ENCODE measurements at places on chromosomes 16 and 17.

DNA sequence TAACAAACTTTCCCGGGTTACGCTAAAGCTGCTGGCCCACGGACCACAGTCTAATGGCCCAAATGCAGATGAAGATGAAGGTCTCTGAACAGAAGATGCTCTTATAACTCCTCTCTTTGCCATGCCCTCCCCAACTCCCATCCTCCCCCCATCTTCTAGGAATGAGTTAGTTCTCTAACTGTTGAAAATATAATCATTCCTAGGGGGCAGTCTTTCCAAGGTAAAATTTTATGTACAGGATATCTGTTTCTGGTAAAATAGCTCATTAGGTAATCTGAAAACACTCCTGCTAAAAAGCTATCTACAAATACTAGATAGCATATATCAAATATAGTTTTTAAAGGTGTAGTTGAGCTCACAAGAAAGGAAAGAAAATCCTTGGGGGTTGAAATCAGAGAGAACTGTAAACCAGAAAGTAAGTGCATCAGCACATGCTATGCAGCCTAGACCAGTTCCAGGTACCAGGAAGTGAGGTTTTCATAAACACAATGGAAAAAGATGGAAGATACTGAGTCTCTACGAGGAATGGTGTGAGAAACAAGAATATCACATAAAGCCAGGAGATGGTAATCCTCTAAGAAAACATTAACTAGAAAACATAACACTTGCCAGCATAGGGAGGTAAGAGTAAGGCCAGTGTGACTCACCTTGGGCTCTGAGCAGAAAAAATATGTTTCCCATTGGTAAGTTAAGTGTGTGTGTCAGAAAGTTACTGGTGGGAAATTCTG, 38.1 kb downstream of the CMC2 start:
- DNase-seq = peak; percentile 95

GRCh38 chr17:61996916-61997605, 68.0 kb downstream of the MED13 start:
- DNase-seq = no peak

DNA sequence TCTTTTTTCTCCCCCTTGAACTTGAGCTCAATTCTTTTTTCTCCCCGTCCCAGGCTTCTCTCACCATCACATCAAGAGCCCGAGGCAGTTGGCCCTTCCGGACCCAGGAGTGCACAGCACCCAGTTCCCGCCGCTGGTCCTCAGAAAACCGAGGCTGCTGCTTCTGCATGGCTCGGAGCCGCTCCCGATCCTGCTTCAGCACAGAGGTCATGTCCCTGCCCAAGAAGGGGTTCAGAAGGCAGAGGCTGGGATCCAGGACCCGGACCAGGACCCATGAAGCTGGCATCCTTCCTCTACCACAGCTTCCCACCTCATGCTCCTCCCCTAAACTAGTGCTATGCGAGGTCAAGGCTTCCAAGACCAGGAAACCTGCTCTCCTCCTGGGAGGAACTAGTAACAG, 10.5 kb downstream of the PER1 start:
- DNase-seq = no peak

GRCh38 chr17:32486701-32487472, at the start of gene CDK5R1:
Gene CDK5R1, plus strand, starts transcription at chr17:32486993. Its CDS starts 628 bp downstream, at chr17:32487621.
- DNase-seq = peak; percentile 76

DNA sequence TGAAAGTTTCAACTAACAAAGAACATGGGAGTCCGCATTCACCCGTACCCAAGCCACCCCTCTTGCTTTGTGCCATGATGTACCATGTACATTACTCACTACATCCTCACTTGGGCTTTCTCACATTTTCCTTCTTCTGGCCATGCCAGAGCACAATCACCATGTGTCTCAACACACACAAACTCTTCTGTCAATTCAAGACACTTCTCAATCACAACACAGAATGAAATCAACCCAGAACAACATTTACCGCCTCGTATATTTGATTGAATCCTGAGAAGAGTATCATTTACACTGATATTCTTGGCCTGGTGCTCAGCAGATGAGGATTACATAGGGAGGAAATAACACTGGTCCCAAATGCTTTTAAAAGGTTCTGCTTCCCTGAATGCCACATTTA, 4.5 kb downstream of the ADAMTS18 start:
- DNase-seq = no peak

DNA sequence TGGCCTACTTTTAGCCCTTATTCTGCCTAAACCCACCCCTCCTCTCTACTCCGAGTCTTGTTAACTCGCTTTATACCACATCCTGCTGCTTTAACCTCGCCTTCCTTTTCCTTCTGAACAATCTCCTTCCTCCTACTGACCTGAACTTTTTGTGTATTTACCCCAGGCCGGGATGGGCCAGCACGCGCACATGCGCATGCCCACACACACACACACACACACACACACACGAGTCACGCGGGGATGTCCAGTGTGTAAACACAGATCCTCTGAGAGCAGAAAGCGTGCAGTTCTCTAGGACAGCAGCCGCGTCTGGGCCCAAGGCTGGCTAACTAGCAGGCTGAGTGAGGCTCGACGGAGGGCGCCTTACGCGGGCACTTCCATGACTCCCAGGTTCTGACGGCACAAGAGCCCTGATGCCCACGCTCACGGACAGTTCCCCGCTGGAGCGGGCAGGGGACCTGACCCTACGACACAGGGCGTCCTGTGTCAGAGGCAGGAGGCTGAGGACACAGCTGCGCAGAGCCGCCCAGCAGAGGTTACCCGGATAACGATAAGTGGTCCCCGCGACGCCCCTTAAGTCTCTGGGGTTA, 610 bp downstream of the PIK3R5 start:
- no peak for DNase-seq

GRCh38 chr16:23072084-23072599, 77.1 kb downstream of the USP31 start:
- DNase-seq = peak; percentile 74

GRCh38 chr16:57590654-57591085, 37.8 kb upstream of the ADGRG1 start:
- peak; percentile 51 for DNase-seq

- no peak for DNase-seq
Measured at GRCh38 chr17:17032131-17032692, 10.0 kb upstream of the MPRIP start.

- DNase-seq = peak; percentile 77
Measured at GRCh38 chr17:61837175-61838051, 25.9 kb downstream of the BRIP1 start.

- no peak for DNase-seq
Measured at GRCh38 chr16:24538756-24539294, 541 bp upstream of the RBBP6 start.

GRCh38 chr16:87706278-87707000, 59.3 kb downstream of the KLHDC4 start:
- no peak for DNase-seq

DNA sequence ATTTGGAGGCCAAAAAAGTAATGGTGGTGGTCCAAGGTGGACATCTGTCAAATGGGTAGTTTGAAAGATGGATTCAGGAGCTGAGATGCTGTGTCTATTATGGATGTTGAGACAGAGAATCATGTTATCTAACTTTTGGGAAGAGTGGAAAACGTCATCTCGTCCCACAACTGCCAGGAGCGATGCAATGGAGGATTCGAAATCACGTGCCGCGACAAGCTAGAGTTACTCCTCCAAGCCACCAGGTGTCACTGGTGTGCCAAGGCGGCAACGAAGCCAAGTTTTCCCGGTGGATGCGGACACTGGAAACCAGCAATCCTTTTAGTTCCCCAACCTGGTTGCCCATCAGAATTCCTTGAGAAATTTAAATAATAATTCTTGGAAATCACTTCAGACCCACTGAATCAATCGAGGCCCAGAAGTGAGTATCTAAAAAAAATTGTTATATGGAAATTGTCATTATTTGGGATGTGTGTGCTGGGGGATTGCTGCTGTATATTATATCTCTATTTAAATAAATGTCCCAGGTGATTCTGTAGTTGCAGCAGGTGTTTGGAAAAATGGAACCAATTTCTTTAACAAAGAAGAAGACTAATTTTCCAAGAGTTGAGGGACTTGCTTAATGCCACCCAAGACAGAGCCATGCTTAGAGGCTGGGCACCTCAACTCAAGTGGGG, 206.1 kb downstream of the HAPSTR1 start:
- peak; percentile 39 for DNase-seq

GRCh38 chr17:17696882-17697633, 15.8 kb downstream of the RAI1 start:
- no peak for DNase-seq

- DNase-seq = no peak
Measured at GRCh38 chr16:63066552-63066951, 1030.3 kb upstream of the CDH8 start.

- no peak for DNase-seq
Measured at GRCh38 chr16:14196011-14196410, 124.9 kb downstream of the MRTFB start.

DNA sequence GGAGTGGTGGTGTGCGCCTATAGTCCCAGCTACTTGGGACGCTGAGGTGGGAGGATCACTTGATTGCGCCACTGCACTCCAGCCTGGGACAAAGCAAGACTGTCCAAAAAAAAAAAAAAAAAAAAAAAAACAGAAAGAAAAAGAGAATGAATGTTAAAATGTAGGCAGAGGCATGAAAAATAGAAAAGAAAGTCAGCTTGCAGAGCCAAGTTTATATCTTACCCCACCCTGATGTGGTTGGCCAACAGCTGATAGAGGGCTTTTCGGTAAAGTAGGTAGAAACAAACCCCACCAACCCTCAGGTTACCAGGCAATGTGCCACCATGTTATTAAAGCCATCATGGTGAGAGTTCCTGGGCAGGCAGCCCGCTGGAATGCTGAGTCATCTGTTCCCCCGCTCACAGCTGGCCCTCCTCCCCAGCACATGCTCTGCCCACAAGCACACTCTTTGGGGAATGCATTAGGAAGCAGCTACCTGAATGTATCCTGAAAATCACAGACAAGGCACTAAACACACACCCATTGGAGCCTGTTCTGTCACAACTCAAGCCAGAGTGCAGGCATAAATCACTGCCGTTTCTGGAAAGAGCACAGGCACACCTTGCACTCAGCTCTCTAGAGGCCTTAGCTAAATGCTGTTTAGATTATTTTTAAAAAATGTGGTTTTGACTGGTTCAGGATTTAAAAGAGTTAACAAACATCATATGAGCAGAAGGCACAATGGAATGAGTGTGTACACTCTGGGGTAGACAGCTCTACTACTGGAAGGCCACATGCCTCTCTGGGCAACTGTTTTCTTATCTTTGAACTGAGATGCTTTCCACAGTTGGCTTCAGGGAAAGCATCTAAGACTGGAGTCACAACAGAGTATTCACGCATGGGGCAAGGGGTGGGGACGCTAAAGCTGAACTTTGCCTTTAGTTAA, 128.5 kb downstream of the PARN start:
- DNase-seq = peak; percentile 94

DNA sequence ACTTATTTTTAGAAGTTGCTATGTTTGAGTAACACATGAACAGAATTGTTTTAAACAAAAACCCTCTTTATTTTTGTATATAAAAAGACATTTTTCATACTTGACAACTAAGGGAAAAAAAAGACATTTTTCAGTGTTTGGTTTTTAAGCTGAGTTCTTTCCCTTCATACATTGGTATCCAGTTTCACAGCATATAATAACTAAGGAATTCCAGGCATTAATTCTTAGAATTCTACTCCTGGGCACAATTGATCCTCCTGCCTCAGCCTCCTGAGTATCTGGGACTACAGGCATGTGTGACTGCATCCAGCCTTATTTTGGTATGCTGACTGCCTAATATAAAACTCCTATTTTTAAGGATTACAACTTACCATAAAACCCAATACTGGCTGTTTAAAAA, 8.4 kb downstream of the FBXO47 start:
- DNase-seq = no peak

DNA sequence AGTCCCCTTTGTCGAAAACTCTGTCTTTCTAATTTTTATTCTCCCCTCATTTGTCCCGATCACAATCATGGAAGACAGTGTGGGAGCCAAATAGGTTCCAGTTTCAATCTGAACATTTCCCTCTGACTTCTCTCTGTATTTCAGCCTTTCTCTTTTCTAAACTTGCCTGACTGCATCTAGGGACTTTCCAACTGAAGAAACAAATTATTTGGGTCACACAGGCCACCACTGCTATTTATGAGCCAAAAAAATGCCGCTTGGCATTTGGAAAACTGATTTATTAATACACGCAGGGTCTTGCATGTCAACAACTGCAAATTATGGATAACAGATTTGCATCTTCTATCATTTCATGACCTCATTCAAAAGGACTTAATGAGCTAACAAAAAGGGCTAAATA, 55.2 kb upstream of the ELAC2 start:
- no peak for DNase-seq

- no peak for DNase-seq
Measured at GRCh38 chr16:4523686-4524085, 14.9 kb downstream of the CDIP1 start.

GRCh38 chr16:4882000-4882632, 34.8 kb downstream of the UBN1 start:
- peak; percentile 61 for DNase-seq
